ENCODE measurements at places on chromosomes 4 and X. TPM values are rescaled to one million over a fixed set of nuclear protein-coding genes. Genes with fewer than 3 reads are reported as not detected.

Gene DGKK
- total RNA-seq = 19.2 TPM

Gene RNF212
- total RNA-seq = 3.4 TPM

Gene DCHS2
- total RNA-seq = 2.6 TPM

Gene ABRAXAS1
- total RNA-seq = 32.1 TPM

Gene GASK1B
- not detected for total RNA-seq

Gene CAPN6
- 10.6 TPM for total RNA-seq

Gene GRIA2
- not detected for total RNA-seq

Gene TCEAL6
- total RNA-seq = not detected

Gene MSX1
- total RNA-seq = not detected

Gene NOX1
- total RNA-seq = not detected

- H3K4me3 ChIP-seq = no peak overlapping the region
- H3K4me1 ChIP-seq = no peaks in the 10 kb centered on the region
- H3K36me3 ChIP-seq = no peaks in the 10 kb centered on the region
- H3K27me3 ChIP-seq = no peaks in the 10 kb centered on the region
- DNase-seq = no peak
Measured at GRCh38 chr4:146142768-146143167, 32.8 kb upstream of the LSM6 start.

DNA sequence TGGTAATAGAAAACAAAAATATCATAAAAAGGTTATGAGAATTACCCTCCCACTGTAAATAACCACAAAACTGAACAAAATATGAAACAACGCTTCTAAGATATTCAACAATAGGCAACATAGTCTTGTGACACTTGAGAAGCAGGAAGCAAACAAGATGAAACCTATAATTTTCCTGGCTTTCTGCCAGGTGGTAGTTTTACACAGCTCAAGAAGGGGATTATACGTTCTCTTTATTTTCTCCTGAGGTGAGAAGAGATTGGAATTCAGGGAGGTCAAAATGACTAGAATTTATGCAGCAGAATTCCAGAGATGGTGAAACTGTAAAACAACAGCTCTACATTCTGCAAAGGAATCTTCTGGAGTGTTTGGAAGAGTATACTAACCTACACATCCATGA, 186.0 kb downstream of the HHIP start:
- no peak for DNase-seq
- H3K27ac ChIP-seq = no peak overlapping the region
- no peaks in the 10 kb centered on the region for H3K4me1 ChIP-seq
- H3K27me3 ChIP-seq = no peaks in the 10 kb centered on the region

GRCh38 chr4:163474027-163474426, 473 bp upstream of the TKTL2 start:
- H3K27me3 ChIP-seq = no peaks in the 10 kb centered on the region
- no peaks in the 10 kb centered on the region for H3K4me1 ChIP-seq
- H3K36me3 ChIP-seq = no peaks in the 10 kb centered on the region
- no peak overlapping the region for H3K4me3 ChIP-seq

GRCh38 chr4:83639849-83640493, 104.1 kb downstream of the GPAT3 start:
- no peak overlapping the region for H3K4me3 ChIP-seq
- DNase-seq = no peak
- no peaks in the 10 kb centered on the region for H3K27me3 ChIP-seq
- no peaks in the 10 kb centered on the region for H3K4me1 ChIP-seq
- no peak overlapping the region for H3K27ac ChIP-seq

- H3K4me3 ChIP-seq = no peak overlapping the region
- no peaks in the 10 kb centered on the region for H3K36me3 ChIP-seq
- no peak overlapping the region for H3K27ac ChIP-seq
- DNase-seq = no peak
- H3K4me1 ChIP-seq = peaks cover 11% of the 10 kb centered on the region
Measured at GRCh38 chrX:40088299-40088625, 9.5 kb downstream of the BCOR start.

DNA sequence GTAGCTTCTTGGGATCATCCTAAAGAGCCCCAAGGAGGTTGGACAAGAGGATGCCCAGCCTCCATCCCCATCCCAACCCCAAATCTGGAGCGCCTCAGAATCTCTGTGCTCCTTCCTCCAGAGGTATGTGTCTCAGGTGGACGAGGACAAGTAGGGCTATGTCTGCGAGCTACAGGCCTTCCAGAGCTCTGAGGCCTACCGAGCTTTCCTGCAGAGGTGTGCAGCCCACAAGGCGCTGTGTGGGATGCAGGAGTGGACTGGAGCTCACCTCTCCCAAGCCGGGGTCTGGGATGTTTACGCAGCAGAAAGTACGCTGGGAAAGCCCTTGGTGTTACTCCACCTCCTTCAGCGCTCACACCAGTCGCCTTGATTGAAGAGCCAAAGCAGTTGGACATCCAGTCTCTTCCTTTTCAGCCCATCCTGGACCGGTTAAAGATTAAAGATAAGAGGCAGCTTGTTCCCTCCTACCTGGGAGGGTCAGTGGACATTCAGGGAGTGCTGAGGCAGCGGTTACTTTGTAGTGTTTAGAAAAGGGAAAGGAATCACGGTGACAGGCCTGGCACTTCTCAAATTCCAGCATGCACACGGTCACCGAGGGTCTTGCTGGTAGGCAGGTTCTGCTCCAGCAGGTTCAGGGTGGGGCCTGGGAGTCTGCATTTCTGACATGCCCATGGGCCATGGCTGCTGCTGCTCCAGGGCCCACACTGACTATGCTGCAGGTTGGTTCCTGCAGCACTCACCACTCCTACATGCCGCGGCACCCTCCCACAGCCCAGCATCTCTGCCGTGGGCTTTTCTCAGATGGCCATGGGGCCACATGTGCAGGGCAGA, 29.5 kb upstream of the JAKMIP1 start:
- no peak overlapping the region for H3K27ac ChIP-seq
- H3K27me3 ChIP-seq = no peaks in the 10 kb centered on the region
- no peaks in the 10 kb centered on the region for H3K4me1 ChIP-seq
- no peaks in the 10 kb centered on the region for H3K36me3 ChIP-seq
- DNase-seq = no peak
- H3K4me3 ChIP-seq = no peak overlapping the region

DNA sequence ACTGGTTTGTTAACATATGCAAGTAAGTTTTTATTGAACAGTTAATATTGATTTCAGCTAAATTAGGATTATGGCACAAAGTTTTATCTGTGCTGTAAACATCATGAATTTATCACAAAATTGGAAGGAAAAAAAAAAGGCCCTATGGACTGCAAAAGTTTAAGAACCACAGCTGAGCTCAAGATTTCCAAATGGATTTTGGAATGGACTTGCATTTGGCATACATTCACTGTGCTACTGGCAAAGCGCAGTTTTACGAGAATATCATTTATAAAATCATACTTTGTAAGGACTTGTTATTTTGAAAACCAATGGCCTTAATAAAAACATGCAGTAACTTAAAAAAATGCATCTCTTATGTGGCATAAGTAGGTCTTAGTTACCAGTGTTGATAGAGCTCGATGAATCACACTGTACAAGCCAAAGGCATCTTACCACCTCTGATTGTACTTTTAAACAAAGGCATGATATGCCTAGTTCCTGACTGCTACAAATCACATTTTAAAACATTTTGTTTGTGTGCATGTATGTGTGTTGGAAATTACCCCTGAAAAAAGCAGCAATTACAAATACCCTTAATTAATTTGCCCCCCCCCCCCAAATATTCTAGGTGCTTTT, 58.6 kb downstream of the TAB3 start:
- no peak for DNase-seq
- H3K4me3 ChIP-seq = no peak overlapping the region
- H3K27me3 ChIP-seq = no peaks in the 10 kb centered on the region
- H3K4me1 ChIP-seq = no peaks in the 10 kb centered on the region

- DNase-seq = no peak
- no peaks in the 10 kb centered on the region for H3K4me1 ChIP-seq
- no peak overlapping the region for H3K27ac ChIP-seq
- no peaks in the 10 kb centered on the region for H3K36me3 ChIP-seq
- H3K4me3 ChIP-seq = no peak overlapping the region
Measured at GRCh38 chrX:123486297-123486696, 246.6 kb downstream of the THOC2 start.

GRCh38 chr4:41430792-41431191, 107.2 kb upstream of the LIMCH1 start:
- H3K4me1 ChIP-seq = peaks cover 24% of the 10 kb centered on the region
- DNase-seq = no peak
- H3K36me3 ChIP-seq = no peaks in the 10 kb centered on the region
- no peak overlapping the region for H3K4me3 ChIP-seq
- H3K27ac ChIP-seq = no peak overlapping the region

DNA sequence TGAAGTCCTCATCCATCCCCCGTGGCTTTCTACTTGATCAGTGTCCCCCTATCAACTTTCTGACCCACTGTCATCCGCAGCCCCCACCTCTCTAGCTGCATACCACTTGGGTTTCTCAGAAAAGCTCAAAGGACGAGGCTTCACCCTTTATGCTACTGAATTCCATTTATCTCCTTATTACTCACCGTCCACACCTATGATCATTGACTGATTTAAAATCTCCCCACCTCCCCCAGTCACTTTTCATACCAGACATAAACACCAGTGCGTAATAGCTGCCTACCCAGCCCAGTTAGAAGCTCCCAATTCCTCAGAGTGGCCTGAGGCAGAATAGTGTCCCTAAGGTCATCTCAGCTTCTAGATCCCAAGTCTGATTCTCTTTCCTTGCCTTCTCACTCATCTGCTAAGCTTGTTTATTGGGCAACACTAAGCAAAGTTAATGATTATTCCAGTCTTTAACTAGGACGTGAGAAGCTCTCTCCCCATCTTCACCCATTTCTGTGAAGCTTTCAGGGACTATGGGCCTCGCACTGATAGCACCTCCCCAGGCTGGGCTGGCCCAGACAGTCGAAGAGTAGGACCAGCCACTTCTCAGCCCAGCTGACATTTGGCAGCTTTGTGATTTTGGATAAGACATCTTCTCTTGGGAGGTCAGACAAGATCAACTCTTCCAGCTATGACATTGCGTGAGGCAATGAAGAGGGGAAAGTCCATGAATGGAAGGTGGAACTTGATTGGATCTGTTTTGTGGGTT, 7.2 kb upstream of the DDX60L start:
- no peaks in the 10 kb centered on the region for H3K4me1 ChIP-seq
- no peak for DNase-seq
- H3K36me3 ChIP-seq = no peaks in the 10 kb centered on the region
- H3K4me3 ChIP-seq = no peak overlapping the region

- H3K27me3 ChIP-seq = no peaks in the 10 kb centered on the region
- no peaks in the 10 kb centered on the region for H3K36me3 ChIP-seq
- H3K27ac ChIP-seq = no peak overlapping the region
- H3K4me1 ChIP-seq = peaks cover 7% of the 10 kb centered on the region
- H3K4me3 ChIP-seq = peak overlapping the region; percentile 19
Measured at GRCh38 chr4:177558995-177559394, 116.8 kb upstream of the AGA start.

DNA sequence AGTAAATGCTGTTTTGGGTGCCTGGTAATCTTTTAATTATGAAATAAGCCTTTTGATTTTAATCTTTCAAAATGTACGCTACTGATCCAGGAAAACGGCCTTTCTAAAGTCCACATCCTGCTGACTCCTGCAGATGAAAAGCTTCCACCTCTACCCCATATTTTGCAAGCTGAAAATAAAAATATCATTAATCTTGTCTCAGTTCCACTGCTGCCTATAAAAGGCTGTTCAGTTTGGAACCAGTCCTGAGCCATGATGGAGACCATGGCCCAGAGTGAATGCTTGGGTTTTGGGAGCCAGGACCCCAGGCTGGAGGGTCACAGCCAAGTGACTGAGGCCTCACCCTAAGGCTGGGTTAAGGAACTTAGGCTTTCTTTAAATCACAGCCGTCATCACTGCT, 110.8 kb downstream of the AFF1 start:
- no peak overlapping the region for H3K4me3 ChIP-seq
- H3K27ac ChIP-seq = no peak overlapping the region
- DNase-seq = no peak

DNA sequence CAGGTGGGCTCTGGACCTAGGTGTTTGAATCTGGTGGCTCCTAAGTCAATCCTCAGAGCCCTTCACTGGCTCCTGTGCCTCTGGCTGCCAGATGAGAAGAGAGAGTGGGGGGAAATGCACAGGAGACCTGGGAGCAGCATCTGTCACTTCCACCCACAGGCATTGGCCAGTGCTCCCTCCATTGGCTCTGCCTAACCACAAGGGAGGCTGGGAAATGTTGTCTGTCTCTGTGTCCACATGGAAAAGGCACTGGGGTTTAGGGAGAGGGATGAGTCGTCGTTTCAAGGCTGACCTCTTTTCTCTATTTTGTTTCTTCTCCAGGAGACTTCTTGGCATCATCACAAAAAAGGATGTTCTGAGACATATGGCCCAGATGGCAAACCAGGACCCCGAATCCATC, 76.4 kb downstream of the CLCN4 start:
- no peaks in the 10 kb centered on the region for H3K36me3 ChIP-seq
- DNase-seq = no peak
- H3K4me1 ChIP-seq = no peaks in the 10 kb centered on the region
- H3K27ac ChIP-seq = no peak overlapping the region
- no peak overlapping the region for H3K4me3 ChIP-seq
- H3K27me3 ChIP-seq = no peaks in the 10 kb centered on the region

DNA sequence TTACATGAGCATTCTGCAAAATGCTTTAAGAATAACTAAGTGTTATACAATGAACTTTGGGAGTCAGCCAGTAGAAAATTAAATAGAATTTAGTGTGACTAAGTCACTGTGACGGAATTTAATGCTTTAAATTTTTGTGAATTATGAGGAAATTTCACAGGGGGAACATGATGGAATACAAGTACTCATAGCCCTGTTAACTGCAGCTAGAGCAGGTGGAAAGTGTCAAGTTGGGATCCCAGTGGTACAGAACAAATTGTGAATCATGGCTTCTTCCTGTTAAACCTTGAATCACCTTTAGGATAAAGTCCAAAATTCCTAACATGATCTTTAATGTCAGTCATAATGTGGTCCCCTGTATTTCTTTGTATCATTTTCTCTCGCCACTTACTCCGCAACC, 212.2 kb upstream of the CENPE start:
- no peak overlapping the region for H3K4me3 ChIP-seq
- H3K36me3 ChIP-seq = no peaks in the 10 kb centered on the region
- no peak overlapping the region for H3K27ac ChIP-seq
- no peaks in the 10 kb centered on the region for H3K4me1 ChIP-seq

DNA sequence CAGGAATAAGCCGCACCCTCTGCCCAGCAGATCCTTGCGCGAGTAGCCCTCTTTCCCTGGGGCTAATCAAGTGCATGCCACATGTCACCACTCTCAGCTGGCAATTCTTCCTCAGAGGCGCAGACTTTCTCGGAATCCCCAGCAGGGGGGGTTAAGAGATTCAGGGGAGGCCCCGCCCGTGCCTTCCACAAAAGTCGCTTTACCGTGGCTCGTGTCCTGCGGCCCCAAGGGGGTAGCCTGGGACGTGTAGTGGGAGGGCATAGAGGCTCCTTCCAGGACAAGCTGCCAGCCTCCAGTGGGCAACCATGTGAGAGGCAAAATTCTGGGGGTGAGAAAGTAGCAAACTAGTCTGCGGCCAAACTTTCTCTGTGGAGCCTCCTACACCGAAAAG, 652 bp downstream of the SRPX start:
- no peaks in the 10 kb centered on the region for H3K36me3 ChIP-seq
- no peak for DNase-seq
- peak overlapping the region; percentile 49 for H3K4me3 ChIP-seq
- H3K27me3 ChIP-seq = peaks cover 12% of the 10 kb centered on the region

GRCh38 chrX:155968791-155969190, 28.7 kb upstream of the IL9R start:
- no peaks in the 10 kb centered on the region for H3K36me3 ChIP-seq
- DNase-seq = no peak
- H3K4me1 ChIP-seq = no peaks in the 10 kb centered on the region
